ENCODE measurements at places on chromosomes 6 and 20.

DNA sequence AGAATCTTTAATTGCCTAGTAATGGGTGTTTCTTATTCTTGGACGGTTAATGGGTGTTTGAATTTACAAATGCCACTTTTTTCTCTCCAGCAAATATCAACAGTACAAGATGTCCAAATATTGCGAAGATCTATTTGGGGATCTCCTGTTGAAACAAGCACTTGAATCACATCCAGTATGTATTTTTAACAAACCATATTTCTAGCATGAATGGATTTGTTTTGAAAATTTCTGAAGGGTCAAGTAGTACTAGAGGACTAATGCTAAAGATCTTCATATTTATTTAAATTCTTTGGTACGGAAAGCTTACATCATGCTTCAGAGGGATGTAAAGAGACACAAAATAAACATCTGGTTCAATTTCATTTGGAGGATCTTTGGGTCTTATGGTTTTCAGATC is 123.9 kb upstream of the LAMP5 start:
- no peak for DNase-seq

DNA sequence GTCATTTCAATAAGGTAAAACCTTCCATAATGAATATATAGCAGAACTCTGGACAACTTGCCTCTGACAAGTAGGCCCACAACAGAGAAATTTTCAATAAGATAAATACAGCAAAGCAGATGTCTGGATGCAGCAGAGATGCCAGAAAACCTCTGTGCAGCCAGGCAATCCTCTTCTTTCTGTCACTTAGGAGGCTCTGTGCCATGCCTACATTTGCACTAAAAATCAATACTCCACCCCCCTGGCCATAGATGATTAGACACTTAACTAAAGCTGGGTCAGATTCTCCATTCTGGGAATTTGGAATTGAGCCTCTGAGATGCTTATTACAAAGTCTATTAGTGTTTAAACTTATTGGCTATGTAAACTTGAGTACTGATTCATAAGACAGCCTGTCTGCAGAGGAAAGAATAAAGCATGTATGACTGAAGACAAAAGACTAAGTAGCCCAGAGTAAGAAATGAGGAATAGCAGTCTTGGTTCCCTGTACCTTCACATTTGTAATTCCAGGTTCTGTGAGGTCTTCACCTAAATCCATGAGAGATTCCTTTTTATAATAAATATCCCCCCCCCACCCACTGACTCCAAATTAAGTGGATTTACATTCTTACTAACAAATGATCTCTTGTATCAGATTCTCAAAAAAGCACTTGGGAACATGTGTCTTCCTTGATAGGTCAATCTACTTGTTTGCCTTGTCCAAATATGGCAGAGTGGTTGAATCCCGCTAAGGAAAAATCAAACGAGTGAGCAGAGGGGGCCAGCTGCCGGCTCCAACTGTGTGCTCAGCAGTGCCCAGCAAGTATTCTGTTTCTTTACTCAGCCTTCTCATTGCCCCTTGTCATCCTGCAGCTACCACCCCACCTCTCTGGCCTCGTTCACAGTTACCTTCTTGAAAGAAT is 20.4 kb downstream of the MAN1A1 start:
- DNase-seq = no peak

- DNase-seq = no peak
Measured at GRCh38 chr6:48834706-48835105, 628.3 kb downstream of the MMUT start.

- no peak for DNase-seq
Measured at GRCh38 chr6:87391334-87391733, 16.4 kb upstream of the CFAP206 start.

DNA sequence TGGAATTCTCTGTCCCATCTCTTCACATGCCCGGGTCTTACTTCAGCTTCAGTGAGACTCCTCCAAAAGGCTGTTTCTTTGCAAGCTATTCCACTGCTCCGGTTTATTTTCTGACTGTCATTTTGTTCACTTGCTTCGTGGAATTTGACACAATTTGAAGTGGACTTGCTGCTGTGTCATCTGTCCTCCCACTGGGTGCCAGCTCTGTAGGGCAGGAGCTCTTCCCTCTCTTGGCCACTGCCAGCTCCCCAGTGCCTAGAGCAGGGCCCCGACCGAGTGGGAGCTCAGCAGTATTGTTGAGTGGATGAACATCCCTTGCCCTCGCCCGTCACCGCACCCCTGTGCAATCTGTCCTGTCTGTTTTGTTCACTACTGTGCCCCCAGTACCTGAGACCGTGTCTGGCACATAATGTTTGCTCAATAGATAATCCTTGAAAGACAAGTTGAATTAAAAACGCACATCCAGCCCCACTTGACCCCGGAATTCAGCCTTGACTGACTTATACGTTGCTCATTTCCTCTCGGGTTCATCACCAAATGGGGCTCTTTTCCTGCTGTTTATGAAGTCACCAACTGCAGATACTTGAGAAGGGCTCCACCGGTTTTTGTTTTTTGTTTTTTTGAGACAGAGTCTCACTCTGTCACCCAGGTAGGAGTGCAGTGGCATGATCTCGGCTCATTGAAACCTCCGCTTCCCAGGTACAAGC is 170.3 kb upstream of the KCNG1 start:
- no peak for DNase-seq

- no peak for DNase-seq
Measured at GRCh38 chr20:20461551-20461950, 93.6 kb downstream of the INSM1 start.

- no peak for DNase-seq
Measured at GRCh38 chr6:41872147-41872546, 23.0 kb downstream of the USP49 start.

- no peak for DNase-seq
Measured at GRCh38 chr6:70409216-70409615, 4.1 kb upstream of the FAM135A start.

DNA sequence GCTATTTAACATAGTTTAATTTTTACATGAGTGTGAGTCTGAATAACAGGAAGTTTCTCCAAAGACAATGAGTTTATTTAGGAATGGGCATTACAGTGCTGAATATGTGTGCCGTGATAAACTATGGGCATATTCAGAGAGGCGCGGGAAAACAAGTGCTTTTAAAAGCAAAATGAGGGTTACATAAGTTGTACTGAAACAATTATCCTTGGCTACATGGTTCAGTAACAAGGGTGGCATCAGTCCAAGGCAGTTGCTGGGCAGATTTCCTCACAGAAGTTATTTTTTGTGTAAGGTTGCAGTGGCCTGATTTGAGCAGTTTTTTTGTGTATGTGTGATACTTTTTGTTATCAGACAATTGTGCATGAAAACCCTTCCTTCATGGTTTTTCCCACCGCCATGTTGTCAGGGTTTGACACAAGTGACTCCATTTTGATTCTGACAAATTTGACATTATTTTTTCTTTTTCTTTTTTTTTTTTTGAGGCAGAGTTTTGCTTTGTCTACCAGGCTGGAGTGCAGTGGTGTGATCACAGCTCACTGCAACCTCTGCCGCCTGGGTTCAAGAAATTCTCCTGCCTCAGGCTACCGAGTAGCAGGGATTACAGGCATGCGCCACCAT is 22.3 kb upstream of the PXDC1 start:
- no peak for DNase-seq

DNA sequence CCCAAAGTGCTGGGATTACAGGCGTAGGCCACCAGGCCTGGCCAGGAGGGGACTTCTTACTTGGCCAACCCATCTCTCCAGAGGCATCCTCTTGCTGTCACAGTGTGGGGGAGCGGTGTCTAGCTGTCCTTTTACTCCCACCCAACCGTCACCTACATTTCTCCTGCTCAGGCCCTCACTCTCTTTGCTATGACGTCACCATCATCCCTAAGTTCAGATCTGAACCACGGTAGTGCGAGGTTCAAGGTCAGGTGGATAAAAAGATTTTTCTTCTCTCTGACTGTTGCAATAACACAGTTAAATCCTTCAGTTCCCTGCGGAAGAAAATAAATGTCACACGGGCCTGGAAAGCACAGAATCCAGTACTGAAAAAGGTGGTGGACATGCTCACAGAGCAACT is 7.3 kb upstream of the RAET1L start:
- DNase-seq = no peak

GRCh38 chr6:108953681-108954080 is 105.5 kb downstream of the ARMC2 start:
- no peak for DNase-seq

GRCh38 chr6:5580736-5581581 is 319.6 kb downstream of the FARS2 start:
- no peak for DNase-seq

DNA sequence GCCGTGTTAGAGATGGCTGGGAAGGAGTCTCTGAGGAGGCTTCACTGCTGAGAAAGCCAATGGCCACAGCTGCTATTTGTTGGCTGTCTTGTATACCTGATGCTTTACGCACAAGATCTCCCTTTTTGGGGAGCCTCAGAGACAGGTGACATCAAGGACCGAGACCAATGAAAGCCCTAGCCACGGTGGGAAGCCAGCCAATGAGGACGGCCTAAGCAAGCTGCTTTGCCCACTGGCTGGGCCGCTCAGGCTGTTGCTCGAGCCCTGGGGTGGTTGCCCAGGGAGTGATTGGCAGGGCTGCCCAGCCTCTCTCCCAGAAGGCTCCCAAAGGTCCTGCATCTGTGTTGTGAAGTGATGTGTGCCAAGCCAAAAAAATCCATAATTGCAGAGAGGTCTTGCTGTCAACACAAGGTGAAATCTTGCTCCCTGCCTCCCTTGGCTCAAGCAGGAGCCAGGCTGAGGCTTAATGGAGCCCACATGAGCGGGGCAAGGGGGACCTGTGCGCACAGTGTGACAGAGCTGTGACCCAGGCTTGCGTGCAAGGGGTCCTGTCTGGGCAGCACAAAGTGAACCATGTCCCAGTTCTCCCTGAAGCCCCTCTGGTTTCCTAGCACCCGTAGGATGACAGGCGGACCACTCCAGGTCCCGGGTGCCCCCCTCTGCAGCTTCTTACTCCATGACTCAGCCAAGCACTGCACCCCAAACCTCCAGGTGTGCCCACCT is 4.3 kb downstream of the MMP24OS start:
- no peak for DNase-seq

- peak; percentile 70 for DNase-seq
Measured at GRCh38 chr6:153167061-153167891, 36.2 kb upstream of the RGS17 start.

DNA sequence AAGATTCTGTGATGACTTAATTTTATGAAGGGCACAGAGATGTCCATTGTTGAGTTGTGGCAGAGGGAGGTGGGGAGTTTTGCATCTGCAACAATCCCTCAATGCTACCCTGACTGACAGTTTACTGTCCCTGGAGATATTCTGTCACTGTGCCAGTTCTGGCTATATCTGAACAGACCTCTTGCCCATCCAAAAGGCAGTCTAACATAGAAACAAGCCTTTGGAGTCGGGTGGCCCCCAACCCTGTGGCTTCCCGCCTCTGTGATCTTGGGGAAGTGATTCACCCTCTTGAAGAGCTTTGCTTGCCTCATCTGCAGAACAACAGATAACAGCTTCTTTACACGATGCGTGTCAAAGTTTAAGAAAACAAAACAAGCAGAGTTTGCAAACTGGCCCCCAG is 3.8 kb upstream of the E2F1 start:
- no peak for DNase-seq

GRCh38 chr6:4012826-4013225 is 66.1 kb downstream of the FAM217A start:
- DNase-seq = no peak

DNA sequence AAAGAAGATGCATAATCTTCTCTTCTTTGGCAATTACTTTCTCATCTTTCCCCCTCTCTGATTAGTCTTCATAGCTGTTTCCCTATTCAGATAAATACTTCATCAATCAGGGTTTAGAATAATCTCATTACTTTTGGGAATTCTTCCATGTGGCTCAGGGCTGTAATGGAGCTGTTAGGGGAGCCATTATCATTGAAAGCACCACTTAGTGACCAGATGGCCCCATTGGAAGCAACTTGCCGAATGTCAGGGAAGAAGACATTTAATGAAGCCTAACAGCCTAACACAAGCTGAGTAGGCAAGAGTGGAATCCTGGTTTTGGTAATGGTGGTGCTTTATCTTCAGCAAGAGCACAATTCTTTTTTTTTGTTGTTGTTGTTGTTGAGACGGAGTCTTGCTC is 45.0 kb downstream of the TIAM2 start:
- DNase-seq = no peak

GRCh38 chr6:119012521-119012920 is 65.9 kb downstream of the FAM184A start:
- DNase-seq = no peak

- DNase-seq = no peak
Measured at GRCh38 chr6:41527721-41528408, 18.3 kb upstream of the FOXP4 start.

DNA sequence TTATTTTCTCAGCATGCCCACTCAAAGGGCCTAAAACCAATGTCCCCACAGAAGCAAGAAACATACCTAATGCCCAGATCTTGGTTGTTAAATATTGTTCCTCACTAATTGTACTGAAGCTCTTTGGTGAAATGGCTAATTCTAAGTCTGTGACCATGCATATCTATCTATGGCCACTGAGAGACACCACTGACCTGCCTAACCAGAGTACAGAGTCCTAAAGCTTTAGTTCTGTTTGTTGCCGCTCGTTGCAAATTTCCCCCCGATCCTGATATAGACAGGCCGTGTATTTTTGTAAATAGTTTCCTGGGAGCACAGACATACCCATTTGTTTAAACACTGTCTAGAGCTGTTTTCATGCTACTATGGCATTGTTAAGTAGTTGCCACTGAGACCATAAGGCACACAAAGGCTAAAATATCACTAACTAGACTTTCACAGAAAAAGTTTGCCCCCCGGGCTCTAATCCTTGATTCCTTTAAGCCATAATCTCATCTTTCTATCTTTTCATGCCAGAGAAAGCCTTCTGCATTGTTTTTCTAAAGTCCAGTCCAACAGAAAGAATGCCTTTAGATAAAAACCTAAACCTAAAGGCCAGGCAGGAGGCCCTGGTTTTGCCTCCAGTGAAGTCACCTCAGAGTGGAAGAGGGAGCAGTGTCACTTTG is 48.7 kb downstream of the DNAAF9 start:
- no peak for DNase-seq

GRCh38 chr6:137751768-137752560 is 115.1 kb upstream of the TNFAIP3 start:
- DNase-seq = no peak

GRCh38 chr20:54646156-54646517 is 170.7 kb downstream of the DOK5 start:
- DNase-seq = no peak

- DNase-seq = no peak
Measured at GRCh38 chr20:21053002-21053762, 53.0 kb downstream of the LINC00237 start.

DNA sequence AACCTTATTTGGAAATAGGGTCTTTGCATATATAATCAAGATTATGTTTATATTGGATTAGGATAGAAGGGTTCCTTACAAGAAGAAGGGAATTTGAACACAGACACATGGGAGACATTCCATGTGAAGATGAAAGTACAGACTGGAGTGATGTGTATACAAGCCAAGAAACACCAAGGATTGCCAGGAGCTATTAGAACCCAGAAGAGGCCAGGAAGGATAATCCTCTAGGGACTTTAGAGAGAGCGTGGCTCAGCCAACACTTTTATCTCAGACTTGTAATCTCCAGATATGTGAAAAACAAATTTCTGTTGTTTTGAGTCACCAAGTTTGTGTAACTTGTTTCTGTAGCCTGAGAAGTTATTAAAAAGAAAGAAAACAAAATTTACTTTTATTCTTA is 1173.9 kb upstream of the CITED2 start:
- DNase-seq = no peak
